ENCODE measurements at places on chromosomes 2 and 18.

- DNase-seq: no peak
Observed at GRCh38 chr2:9412781-9413180, 10.5 kb downstream of the ITGB1BP1 start.

GRCh38 chr2:133955169-133955568, 298.7 kb upstream of the MGAT5 start:
- no peak for DNase-seq

- no peak for DNase-seq
Observed at GRCh38 chr2:84280873-84281272, 178.2 kb downstream of the SUCLG1 start.

- DNase-seq: no peak
Observed at GRCh38 chr2:164535280-164536025, 85.8 kb downstream of the GRB14 start.

GRCh38 chr2:88019985-88020384, 3.6 kb upstream of the RNU2-63P start:
- no peak for DNase-seq
